Activated T-cell treated with anti-CD3 and anti-CD28 coated beads, Interleukin-2, amount 50 U/mL, for 72 hours (primary cell): ENCODE measurements at places on chromosomes 4 and X. TPM values are rescaled to one million over a fixed set of nuclear protein-coding genes. Genes with fewer than 3 reads are reported as not detected.
A peak's percentile ranks its signal among the peaks of the same experiment; 100 is the strongest.

DNA sequence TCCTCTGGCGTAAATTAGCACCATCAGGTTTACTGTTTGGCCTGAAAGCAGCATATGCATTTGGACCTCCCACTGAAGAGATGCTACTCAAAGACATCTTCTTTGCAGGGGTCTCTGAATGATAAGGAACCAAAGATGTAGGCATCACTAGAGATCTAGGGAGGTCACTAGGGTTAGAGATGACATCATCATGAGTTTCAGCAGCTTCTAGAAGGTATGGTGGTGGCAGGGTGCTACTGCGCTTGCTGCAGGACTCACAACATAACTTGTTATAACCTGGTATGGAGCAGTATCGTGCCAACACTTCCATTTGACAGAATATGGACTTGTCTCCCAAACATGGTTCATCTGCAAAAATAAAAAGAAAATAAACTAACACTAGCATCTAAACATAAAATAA lies 251.6 kb downstream of the NPFFR2 start:
- no peaks in the 10 kb centered on the region for H3K36me3 ChIP-seq
- H3K27ac ChIP-seq, result no peak overlapping the region
- no peaks in the 10 kb centered on the region for H3K4me1 ChIP-seq
- no peak for DNase-seq

GRCh38 chr4:108829966-108830492 lies 67.2 kb upstream of the ETNPPL start:
- DNase-seq, result no peak
- no peaks in the 10 kb centered on the region for H3K36me3 ChIP-seq
- peaks cover 6% of the 10 kb centered on the region for H3K27me3 ChIP-seq
- no peak overlapping the region for H3K27ac ChIP-seq

GRCh38 chrX:132712350-132712749 lies 223.5 kb upstream of the MBNL3 start:
- H3K36me3 ChIP-seq, result no peaks in the 10 kb centered on the region
- peaks cover 53% of the 10 kb centered on the region for H3K27me3 ChIP-seq
- no peak for DNase-seq
- H3K4me3 ChIP-seq, result no peak overlapping the region
- no peak overlapping the region for H3K27ac ChIP-seq

GRCh38 chrX:93346309-93346708 lies 327.1 kb downstream of the NAP1L3 start:
- H3K27me3 ChIP-seq, result no peaks in the 10 kb centered on the region
- no peaks in the 10 kb centered on the region for H3K36me3 ChIP-seq
- H3K4me3 ChIP-seq, result no peak overlapping the region
- H3K4me1 ChIP-seq, result no peaks in the 10 kb centered on the region

- peaks cover 3% of the 10 kb centered on the region for H3K36me3 ChIP-seq
- H3K4me1 ChIP-seq, result peaks cover 47% of the 10 kb centered on the region
- DNase-seq, result no peak
- no peaks in the 10 kb centered on the region for H3K27me3 ChIP-seq
These were observed 3.3 kb upstream of the FAM9C start for GRCh38 chrX:13047759-13048158.

DNA sequence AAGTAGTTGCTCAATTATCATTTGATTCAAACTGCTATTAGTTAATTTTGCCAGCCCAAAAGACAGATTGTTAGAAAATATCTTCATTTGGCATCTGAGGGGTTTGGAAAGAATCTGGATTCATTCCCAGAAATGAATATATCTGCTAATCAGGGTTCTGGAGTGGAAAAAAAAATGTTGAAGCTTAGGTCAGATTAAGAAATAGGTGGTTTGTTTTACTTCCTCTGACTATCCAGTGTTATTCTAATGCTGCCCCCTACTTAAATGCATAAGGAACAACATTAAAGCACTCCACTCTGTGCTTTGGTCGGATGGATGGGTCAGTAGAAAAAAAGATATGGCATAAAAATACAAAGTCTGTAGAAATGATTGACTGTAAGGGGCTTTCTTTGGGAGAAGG lies 89.0 kb downstream of the LUZP4 start:
- H3K27me3 ChIP-seq, result peaks cover 58% of the 10 kb centered on the region
- DNase-seq, result no peak
- H3K4me3 ChIP-seq, result no peak overlapping the region
- no peak overlapping the region for H3K27ac ChIP-seq
- H3K36me3 ChIP-seq, result no peaks in the 10 kb centered on the region

DNA sequence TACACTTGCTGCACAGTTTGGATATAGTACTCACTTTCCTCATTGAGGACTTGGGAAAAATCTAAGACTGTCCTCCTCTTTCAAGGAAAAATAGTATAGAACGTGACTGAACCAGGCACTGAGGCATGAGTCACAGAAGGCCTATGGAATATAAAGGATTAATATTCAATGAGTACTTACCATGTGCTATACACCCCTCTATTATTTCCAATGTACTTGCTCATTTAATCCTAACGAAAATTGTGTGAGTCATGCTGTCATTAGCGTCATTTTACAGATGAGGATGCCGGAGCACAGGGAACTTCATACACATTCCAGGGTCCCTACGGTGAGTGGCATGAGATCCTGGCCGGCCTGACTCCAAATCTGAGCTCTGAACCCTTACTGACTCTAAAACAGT lies 2136.2 kb upstream of the TENM3 start:
- H3K27ac ChIP-seq, result no peak overlapping the region
- no peaks in the 10 kb centered on the region for H3K4me1 ChIP-seq
- H3K36me3 ChIP-seq, result no peaks in the 10 kb centered on the region
- DNase-seq, result no peak
- H3K4me3 ChIP-seq, result no peak overlapping the region

DNA sequence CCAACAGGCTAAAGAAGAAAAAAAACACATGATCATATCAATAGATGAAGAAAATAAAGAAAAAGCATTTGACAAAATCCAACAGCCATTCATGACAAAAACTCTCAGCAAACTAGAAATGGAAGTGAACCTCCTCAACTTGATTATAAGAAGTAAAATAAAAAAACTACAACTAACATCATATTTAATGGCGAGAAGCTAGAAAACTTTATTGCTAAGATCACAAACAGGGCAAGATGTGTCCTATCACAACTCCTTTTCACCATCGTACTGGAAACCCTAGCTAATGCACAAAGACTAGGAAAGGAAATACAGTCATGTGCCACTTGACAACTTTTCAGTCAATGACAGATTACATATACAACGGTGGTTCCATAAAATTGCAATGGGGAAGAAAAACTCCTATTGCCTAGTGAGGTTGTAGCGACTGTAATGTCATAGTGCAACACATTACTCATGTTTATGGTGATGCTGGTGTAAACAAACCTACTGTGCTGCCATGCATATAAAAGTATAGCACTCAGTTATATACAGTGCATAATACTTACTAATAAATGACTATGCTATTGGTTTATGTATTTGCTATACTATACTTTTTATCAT lies 12.1 kb upstream of the MANBA start:
- no peaks in the 10 kb centered on the region for H3K27me3 ChIP-seq
- no peak overlapping the region for H3K27ac ChIP-seq
- H3K36me3 ChIP-seq, result no peaks in the 10 kb centered on the region
- no peak for DNase-seq
- H3K4me1 ChIP-seq, result no peaks in the 10 kb centered on the region

DNA sequence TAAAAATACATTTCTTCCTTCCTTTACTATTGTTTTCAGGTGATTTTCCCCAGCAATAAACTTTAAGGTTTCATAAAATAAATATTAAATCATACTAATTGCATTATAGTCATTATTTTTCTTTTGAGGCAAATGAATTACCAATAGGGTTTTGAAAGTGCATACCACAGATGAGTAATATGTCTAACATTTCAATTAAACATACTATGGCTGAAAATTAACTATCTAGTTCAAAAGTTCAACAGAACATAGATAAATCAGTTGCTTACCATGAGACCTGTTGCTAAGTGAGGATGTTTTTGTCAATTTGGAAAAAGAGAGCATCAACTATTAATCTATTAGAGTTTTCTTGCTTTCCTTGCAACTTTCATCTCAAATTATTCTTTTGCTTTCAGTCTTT lies 35.0 kb downstream of the NPY5R start:
- H3K27ac ChIP-seq, result no peak overlapping the region
- no peaks in the 10 kb centered on the region for H3K27me3 ChIP-seq
- H3K4me3 ChIP-seq, result no peak overlapping the region
- no peaks in the 10 kb centered on the region for H3K36me3 ChIP-seq

DNA sequence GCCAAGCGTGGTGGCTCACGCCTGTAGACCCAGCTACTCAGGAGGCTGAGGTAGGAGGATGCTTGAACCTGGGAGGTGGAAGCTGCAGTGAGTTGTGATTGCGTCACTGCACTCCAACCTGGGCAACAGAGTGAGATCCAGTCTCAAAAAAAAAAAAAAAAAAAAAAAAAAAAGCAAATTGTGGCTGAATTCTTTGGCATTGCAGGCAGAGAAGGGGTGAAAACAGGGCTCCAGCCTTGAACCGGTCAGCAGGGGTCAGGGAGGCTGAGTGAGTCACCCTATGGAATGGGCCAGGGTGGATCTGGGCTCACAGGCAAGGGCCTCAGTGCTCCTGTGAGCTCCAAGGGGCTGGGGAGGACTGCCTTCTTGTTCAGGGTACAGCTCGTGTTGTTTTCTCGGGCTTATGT lies 13.2 kb upstream of the FAM3A start:
- peaks cover 21% of the 10 kb centered on the region for H3K4me1 ChIP-seq
- no peak for DNase-seq
- H3K27me3 ChIP-seq, result no peaks in the 10 kb centered on the region

DNA sequence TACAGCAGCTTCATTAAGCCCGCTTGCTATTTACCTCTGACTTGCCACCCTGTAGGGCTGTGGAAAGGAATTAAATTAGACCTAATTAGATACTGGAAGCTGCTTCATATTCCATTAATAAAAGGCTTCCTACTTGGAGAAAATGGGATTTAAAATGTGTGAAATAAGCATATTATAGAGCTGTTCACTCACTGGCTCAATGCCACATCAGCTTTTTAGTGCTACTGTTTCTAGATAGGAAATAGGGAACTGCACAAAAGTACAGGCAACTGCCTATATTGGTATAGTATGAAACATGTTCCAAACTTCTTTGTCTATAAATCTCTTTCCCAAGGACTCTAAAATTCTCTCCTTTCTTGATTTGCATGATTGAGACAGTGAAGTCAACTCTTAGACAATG lies 407.9 kb upstream of the AADAT start:
- DNase-seq, result no peak
- H3K27ac ChIP-seq, result no peak overlapping the region
- H3K4me1 ChIP-seq, result no peaks in the 10 kb centered on the region
- peak overlapping the region; percentile 71 for H3K4me3 ChIP-seq
- no peaks in the 10 kb centered on the region for H3K36me3 ChIP-seq
- H3K27me3 ChIP-seq, result no peaks in the 10 kb centered on the region

- H3K27me3 ChIP-seq, result peaks cover 7% of the 10 kb centered on the region
- DNase-seq, result no peak
- H3K4me1 ChIP-seq, result peaks cover 13% of the 10 kb centered on the region
- no peak overlapping the region for H3K27ac ChIP-seq
- no peaks in the 10 kb centered on the region for H3K36me3 ChIP-seq
These were observed 216.4 kb downstream of the PALLD start for GRCh38 chr4:168713253-168713652.

GRCh38 chrX:68175562-68175961 lies 257.7 kb downstream of the OPHN1 start:
- H3K27ac ChIP-seq, result peak overlapping the region; percentile 16
- H3K4me3 ChIP-seq, result peak overlapping the region; percentile 16

DNA sequence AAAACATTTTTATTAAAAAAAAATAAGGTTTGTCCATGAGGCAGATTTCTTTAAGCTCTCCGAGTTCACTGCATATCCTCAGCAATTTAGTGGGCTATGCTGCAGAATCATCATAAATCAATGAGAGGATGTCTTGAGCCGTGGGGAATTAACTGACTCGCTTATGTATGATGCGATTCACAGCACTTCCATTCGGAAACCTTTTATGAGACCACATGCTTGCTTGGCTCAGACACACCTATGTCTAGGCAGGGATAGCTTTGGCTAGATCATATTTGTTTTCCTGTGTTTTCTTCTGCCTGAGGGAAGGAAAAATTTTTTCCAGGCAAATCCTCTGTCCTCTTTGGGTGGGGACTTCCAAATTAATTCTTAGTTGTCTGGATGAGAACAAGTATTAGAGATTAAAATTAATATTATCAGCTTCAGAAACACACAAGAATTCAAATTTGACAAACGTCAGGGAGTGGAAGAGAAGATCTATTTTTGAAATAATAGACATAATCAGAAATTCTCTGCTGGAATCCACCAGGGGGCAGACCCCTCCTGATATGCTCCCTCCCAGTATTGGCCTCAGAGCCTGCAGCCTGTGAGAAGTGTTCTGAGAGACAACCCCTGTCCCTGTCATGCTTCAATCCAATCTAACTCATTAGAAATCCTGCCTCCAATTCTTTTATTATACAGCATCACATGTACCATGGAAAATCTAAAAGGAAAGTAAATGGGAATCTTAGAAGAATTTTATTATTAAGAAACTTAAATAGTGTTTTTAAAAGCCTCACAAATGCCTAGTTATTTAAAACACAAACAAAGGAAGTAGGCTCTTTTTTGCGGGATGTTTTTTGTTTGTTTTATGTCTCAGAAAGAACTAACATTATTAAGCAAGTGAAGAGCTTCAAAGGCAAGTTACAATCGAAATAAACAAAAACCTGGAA lies 345.1 kb upstream of the TACR3 start:
- H3K27ac ChIP-seq, result no peak overlapping the region
- H3K4me3 ChIP-seq, result no peak overlapping the region
- no peaks in the 10 kb centered on the region for H3K4me1 ChIP-seq

DNA sequence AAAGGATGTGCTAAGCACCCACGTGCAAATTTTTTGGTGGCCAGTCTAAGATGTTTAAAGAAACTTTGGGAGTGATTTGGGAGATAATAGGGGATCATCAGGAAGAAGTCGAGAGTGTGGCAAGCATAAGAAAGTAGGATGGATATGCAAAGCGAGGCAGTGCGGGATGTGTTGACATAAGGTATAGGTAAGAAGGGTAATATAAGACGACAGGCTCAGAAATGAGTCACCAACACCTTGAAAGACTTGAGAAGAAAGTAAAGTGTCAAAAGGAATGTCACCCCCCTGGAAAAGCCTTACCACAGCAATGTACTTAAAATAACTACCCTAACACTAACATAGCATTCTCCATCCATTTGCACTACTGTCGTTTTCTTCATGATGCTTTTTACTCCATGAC lies 69.8 kb upstream of the BMP2K start:
- no peaks in the 10 kb centered on the region for H3K27me3 ChIP-seq
- no peak overlapping the region for H3K4me3 ChIP-seq
- peaks cover 2% of the 10 kb centered on the region for H3K36me3 ChIP-seq
- no peak overlapping the region for H3K27ac ChIP-seq

GRCh38 chrX:69102612-69103194 lies 62.5 kb downstream of the PJA1 start:
- H3K4me1 ChIP-seq, result no peaks in the 10 kb centered on the region
- H3K36me3 ChIP-seq, result no peaks in the 10 kb centered on the region
- no peak overlapping the region for H3K4me3 ChIP-seq
- no peak overlapping the region for H3K27ac ChIP-seq

The NPY1R gene
- total RNA-seq, result not detected

The RAB9B gene
- 0.88 TPM for total RNA-seq

The FDCSP gene
- total RNA-seq, result not detected

The ZNF827 gene
- 39.0 TPM for total RNA-seq

The GYPB gene
- not detected for total RNA-seq

The VGLL1 gene
- not detected for total RNA-seq

The SSX2B gene
- total RNA-seq, result not detected

The BTC gene
- total RNA-seq, result not detected

The GJB1 gene
- total RNA-seq, result 0.28 TPM

The SPANXC gene
- total RNA-seq, result not detected

The RHOXF2B gene
- not detected for total RNA-seq

The PNMA5 gene
- 0.16 TPM for total RNA-seq

The NPY5R gene
- total RNA-seq, result not detected
